ENCODE measurements at places on chromosomes 7 and 10.

DNA sequence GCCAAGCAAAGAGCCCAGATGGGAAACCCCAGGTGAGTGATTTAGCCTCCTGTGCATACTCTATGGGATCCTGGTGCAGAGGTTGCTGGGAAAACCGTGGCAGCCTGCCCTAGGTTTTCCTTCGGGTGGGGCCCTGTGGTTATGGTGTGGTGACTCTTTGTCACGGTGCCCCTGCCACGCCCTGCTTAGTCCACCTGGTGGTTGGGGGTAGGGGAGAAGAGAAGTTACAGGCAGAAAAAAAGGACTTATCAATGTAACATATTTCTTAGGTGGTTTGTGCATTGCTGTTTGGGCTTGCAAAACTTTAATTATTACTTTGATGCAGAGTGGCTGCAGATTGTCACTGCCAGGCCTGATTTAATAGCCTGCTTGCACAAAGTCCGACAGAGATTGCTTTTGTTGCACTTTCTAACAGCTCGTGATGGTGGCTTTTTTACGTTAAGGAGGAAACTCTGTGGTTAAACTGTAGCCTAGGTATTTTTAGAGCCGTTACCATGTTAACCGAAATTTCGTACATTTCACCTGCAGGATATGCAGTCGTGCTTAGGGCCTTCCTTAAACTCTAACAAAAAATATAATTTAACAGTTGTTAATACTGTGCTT, 197.4 kb downstream of the RNLS start:
- DNase-seq = no peak

DNA sequence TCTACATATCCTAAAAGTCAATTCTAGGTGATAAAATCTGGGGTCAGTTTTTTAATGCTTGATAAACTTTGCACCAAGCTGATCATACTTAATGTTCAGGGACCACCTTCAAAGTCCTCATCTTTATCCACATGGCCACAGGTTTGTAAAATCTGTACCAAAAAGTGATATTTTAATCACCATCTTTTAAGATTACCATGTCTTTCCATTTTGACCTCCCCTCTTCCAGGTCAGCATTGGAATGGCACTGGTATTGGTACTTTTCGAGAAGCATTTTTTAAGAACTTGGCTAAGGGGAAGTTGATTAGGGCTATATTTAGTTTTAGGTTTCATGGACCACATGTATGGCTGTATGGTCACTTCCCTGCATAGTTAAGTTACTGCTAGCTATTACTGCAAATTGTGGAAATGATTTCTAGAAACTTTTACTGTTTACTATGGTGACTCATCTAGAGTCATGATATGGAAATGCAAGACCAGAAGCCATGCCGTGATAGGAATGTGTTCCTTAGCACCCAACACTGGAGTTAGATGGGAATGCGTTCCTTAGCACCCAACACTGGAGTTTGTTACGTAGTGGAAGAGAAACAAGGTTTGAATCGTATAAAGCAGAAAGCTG, 50.8 kb upstream of the ABLIM1 start:
- DNase-seq = no peak

GRCh38 chr10:10055656-10056442, 961.8 kb upstream of the CELF2 start:
- no peak for DNase-seq

GRCh38 chr10:2592360-2593160, 474.8 kb upstream of the PFKP start:
- no peak for DNase-seq

DNA sequence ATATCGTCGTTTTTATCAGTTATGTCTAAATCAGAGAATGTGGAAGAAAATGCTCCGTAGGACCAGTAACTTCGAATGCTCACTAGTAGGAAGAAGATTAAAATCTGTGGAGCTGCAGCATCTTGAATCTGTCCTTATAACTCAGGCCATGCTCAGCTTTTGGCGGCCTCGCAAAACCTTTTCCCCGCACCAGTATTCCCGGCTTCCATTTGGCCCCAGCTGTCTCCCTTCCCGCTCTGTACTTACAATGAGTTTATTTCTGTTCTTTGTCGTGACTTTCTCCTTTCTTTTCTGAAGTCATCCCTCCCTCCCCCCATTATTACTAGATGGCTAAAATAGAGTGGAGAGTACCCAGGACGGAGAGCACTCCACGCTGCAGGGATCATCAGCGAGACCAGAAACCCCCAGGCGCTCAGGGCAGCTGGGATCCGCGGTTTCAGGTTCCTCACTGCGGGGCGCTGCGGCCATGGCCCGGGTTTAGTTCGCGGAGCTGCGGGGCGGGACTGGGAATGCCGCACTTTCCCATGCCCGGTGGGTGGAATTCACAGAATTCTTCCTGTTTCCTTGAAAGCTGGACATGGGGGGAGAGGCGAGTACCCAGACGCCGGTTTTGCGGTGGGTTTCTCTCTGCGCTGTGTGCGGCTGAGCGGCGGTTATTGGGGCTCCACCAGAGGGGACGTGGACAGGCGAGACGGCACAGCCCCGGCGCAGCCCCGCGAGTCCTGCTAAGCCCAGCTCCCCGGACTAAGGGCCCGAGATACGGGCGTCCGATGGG, 183.5 kb downstream of the POM121L12 start:
- DNase-seq = no peak

DNA sequence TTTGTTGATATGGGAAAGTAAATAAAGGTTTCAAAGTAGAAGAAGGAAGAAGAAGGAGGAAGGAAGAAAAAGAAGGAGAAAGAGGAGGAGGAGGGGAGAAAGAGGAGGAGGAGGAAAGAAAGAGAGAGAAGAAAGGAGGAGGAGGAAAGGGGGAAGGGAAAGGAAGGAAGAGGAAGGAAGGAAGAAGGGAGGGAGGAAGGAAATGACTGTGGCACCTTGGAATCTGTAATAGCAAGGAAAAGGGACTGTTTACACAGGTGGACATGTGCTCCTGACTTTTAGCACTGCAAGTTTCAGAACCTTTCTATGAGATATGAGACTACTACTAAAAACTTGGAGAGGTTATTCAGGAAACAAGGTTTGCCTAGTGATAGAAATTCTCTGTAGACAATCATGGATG, 153.2 kb downstream of the BTAF1 start:
- no peak for DNase-seq

DNA sequence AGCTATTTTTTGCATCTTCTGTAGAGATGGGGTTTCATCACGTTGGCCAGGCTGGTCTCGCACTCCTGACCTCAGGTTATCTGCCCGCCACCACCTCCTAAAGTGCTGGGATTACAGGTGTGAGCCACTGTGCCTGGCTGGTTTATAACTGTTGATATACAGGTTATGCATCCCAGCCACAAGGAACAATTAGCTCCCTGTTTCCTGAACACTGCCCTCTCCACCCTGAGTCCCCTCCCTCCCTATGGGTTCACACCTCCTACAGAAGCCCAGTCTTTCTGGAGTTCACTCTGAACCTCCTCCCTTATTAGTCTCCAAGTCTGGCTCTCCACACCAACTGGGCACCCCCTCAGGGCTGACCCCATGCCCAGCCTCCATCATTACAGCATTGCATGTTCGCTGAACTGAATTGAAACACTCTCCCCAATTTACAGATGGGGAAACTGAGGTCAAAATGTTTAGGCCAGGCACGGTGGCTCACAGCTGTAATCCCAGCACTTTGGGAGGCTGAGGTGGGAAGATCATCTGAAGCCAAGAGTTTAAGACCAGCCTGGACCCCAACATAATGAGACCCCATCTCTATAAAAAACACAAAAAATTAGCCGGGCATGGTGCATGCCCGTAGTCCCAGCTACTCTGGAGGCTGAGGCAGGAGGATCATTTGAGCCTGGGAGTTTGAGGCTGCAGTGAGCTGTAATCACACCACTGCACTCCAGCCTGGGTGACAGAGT, 1.7 kb upstream of the CLIP2 start:
- DNase-seq = no peak

DNA sequence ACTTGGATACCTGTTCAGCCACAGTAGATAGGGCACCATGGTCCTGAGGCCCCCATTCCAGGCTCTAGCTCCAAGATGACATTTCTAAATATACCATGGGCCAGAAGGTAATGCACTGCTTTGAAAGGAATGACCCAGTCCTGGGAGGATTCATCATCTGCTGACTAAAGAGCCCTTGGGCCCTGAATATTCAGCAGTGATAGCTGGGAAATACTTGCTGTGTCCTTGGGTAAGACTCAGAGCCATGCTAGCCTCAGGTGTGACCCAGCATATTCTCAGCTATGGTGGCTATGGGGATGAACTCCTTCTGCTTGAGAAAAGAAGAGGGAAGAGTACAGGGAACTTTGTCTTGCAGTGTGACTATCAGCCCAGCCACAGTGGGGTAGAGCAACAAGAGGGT, 21.3 kb upstream of the AGR2 start:
- DNase-seq = no peak

- no peak for DNase-seq
These were observed 151.6 kb upstream of the VSTM2A start for GRCh38 chr7:54390565-54390964.

- DNase-seq = no peak
These were observed 75.3 kb upstream of the GRB10 start for GRCh38 chr7:50857804-50858489.

All from stimulated activated CD8-positive, alpha-beta memory T cell treated with anti-CD3 and anti-CD28 coated beads, Interleukin-15, amount 100 ng/mL, for 24 hours (primary cell).